Stomach (tissue), 19 donors: ENCODE measurements at places on chromosomes 11 and 22. TPM values are rescaled to one million over a fixed set of nuclear protein-coding genes. Genes with fewer than 3 reads are reported as not detected.

DNA sequence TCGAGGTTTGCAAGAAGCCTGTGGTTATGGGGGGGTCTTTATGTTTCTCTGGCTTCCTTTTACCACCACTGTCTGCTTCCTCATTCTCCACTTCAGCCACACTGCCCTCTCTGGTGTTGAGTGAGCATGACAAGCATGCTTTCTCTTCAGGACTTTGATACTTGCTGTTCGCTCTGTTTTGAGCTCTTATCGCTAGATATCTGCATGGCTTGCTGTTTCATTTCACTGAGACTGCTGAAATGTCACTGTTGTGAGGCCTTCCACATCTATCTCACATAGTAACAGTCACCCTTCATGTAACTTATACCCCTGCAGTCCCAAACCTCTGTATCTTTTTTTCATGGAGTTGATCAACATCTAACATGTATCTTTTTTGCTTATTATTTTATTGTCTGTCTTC, 59.8 kb downstream of the TMEM135 start:
- H3K36me3 ChIP-seq = peaks cover 19% of the 10 kb centered on the region
- no peak overlapping the region for H3K27ac ChIP-seq
- no peak overlapping the region for H3K4me3 ChIP-seq
- peak; percentile 82 for DNase-seq

The OLFML1 gene
- not detected for total RNA-seq

DNA sequence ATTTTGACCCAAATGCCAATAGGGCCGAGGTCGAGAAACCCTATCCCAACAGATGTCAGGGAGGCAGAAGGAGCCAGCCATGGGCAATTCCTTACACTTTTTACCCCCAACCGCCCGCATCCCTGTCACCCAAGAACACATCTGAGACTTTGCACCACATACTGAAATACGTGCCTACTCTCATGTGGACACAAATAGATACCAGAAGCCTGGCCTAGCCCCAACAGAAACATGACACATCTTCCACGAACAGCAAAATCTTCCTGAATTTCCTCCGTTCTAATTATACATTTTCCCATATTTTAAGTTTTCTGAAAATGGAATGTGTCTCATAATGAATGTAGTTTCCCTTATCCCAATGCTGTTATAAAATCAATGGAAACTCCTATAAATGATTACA, 64.7 kb downstream of the SLC1A2 start:
- no peak overlapping the region for H3K27ac ChIP-seq
- H3K4me3 ChIP-seq = no peak overlapping the region
- no peaks in the 10 kb centered on the region for H3K36me3 ChIP-seq
- no peak for DNase-seq
- no peaks in the 10 kb centered on the region for H3K4me1 ChIP-seq

The SAC3D1 gene
- total RNA-seq = 6.7 TPM

DNA sequence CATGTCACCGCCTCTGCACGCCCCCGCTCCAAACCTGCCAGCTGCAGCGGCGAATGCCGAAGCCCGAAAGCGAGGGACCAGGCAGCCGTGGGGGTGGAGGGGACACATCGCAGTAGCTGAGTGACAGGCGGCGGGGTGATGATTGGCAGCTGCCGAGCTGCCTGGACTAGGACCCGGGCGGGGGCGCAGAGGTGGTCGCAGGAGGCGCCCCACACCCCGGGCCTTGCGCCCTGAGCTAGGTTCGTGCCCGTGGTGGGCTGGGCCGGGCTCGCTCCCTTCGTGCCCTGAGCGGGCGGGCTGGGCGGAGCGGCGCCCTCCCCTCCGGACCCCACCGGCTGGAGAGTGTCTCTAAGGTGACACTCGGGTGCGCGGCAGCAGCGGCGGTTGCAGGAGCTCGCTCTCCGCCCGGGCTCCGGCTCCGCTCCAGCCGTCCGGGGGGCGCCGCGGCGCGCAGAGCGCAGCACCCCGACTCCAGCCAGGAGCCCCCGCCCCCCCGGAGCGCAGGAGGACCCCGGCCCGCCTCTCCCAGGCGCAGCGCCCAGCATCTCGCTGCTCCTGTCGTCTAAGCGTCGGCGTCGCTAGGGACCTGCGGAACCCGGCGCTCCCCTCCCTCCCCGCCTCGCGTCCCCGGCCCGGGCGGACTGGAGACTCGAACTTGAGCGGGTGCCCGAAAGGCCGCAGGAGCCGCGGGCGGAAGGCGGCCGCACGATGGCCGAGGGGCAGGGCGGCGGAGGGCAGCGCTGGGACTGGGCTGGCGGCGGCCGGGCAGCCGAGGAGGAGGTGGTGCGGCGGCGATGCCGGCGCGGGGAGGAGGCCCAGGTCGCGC, 14.5 kb upstream of the DGKZ start:
- peaks cover 17% of the 10 kb centered on the region for H3K4me1 ChIP-seq
- no peaks in the 10 kb centered on the region for H3K27me3 ChIP-seq
- H3K36me3 ChIP-seq = no peaks in the 10 kb centered on the region
- no peak overlapping the region for H3K27ac ChIP-seq
- DNase-seq = no peak

DNA sequence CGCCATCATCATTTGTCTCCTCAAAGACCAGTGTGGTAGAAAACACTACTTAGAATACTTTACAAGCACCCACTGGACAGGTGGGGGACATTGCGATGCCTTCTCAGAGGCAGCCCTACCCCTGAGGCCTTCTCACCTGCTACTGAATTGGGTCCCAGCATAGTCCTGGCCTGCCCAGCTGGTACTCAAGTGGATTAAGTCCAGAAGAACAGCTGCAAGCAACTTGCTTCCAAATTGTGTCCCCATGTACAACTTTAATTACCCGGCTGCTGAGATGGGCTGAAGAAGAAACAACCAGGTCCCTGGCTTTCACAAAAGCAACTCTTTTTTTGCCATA, 12.3 kb downstream of the ABTB2 start:
- H3K36me3 ChIP-seq = no peaks in the 10 kb centered on the region
- H3K27ac ChIP-seq = no peak overlapping the region
- peaks cover 67% of the 10 kb centered on the region for H3K4me1 ChIP-seq
- H3K27me3 ChIP-seq = no peaks in the 10 kb centered on the region
- no peak for DNase-seq
- no peak overlapping the region for H3K4me3 ChIP-seq

GRCh38 chr11:13012056-13012661, 3.0 kb downstream of the RASSF10 start:
- peak; percentile 75 for DNase-seq
- H3K4me3 ChIP-seq = peak overlapping the region; percentile 57
- no peaks in the 10 kb centered on the region for H3K36me3 ChIP-seq
- peak overlapping the region; percentile 84 for H3K27ac ChIP-seq
- H3K4me1 ChIP-seq = peaks cover 48% of the 10 kb centered on the region

- peaks cover 55% of the 10 kb centered on the region for H3K4me1 ChIP-seq
- H3K4me3 ChIP-seq = no peak overlapping the region
- no peaks in the 10 kb centered on the region for H3K36me3 ChIP-seq
Observed at GRCh38 chr22:17925431-17925841, 98.9 kb downstream of the MICAL3 start.

GRCh38 chr11:75182664-75183063, 31.8 kb downstream of the SLCO2B1 start:
- H3K4me1 ChIP-seq = no peaks in the 10 kb centered on the region
- H3K27me3 ChIP-seq = no peaks in the 10 kb centered on the region
- no peaks in the 10 kb centered on the region for H3K36me3 ChIP-seq
- no peak overlapping the region for H3K4me3 ChIP-seq
- no peak for DNase-seq

GRCh38 chr11:102047305-102047924, at the start of gene CFAP300:
TSS of gene CFAP300 (plus strand) at chr11:102047437. CDS start at chr11:102047471, 34 bp downstream.
- no peaks in the 10 kb centered on the region for H3K27me3 ChIP-seq
- DNase-seq = peak; percentile 94
- peak within 1 kb of the TSS; percentile 57 for H3K27ac ChIP-seq
- H3K4me1 ChIP-seq = no peaks in the 10 kb centered on the region
- peak within 1 kb of the TSS; percentile 60 for H3K4me3 ChIP-seq
- H3K36me3 ChIP-seq = no peaks in the 10 kb centered on the region

GRCh38 chr11:28525636-28526405, 417.6 kb downstream of the METTL15 start:
- H3K4me3 ChIP-seq = no peak overlapping the region
- H3K4me1 ChIP-seq = no peaks in the 10 kb centered on the region
- H3K27me3 ChIP-seq = no peaks in the 10 kb centered on the region

The NXPE2 gene
- total RNA-seq = not detected

- no peak for DNase-seq
- no peaks in the 10 kb centered on the region for H3K27me3 ChIP-seq
- H3K27ac ChIP-seq = no peak overlapping the region
- no peaks in the 10 kb centered on the region for H3K4me1 ChIP-seq
- H3K36me3 ChIP-seq = no peaks in the 10 kb centered on the region
Observed at GRCh38 chr11:101224221-101224620, 94.6 kb upstream of the PGR start.

The BRSK2 gene
- not detected for total RNA-seq

- no peaks in the 10 kb centered on the region for H3K27me3 ChIP-seq
- no peaks in the 10 kb centered on the region for H3K4me1 ChIP-seq
- H3K27ac ChIP-seq = no peak overlapping the region
- peak; percentile 58 for DNase-seq
Observed at GRCh38 chr11:100789500-100789899, 102.4 kb downstream of the ARHGAP42 start.

- peak overlapping the region; percentile 99 for H3K27ac ChIP-seq
- H3K4me3 ChIP-seq = no peak overlapping the region
- H3K4me1 ChIP-seq = peaks cover 89% of the 10 kb centered on the region
- H3K36me3 ChIP-seq = no peaks in the 10 kb centered on the region
- DNase-seq = no peak
Observed at GRCh38 chr11:65488273-65489034, 10.4 kb upstream of the MALAT1 start.

GRCh38 chr22:47822422-47822821, 1060.0 kb downstream of the TBC1D22A start:
- peaks cover 6% of the 10 kb centered on the region for H3K27me3 ChIP-seq
- DNase-seq = no peak
- H3K27ac ChIP-seq = no peak overlapping the region
- no peaks in the 10 kb centered on the region for H3K4me1 ChIP-seq
- no peak overlapping the region for H3K4me3 ChIP-seq
- no peaks in the 10 kb centered on the region for H3K36me3 ChIP-seq

DNA sequence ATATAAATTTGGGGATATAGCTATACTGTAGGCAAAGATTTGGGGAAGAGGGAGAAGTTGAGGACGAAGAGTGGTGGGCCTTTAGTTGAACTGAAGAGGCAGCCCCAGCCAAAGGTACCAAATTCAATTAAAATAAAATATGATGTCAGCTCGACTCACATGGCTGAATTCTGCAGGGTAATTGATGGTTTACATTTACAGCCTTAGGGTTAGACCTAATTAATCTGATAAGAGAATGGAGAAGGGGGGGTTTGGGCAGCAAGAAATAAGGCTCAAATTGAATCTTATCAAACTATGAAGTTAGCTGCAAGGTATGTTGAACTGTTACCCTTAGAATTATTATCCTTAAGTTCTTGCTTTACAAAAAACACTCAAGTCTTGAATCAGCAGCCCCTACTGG, 3.6 kb upstream of the HSD17B12 start:
- H3K27me3 ChIP-seq = no peaks in the 10 kb centered on the region
- H3K4me1 ChIP-seq = peaks cover 4% of the 10 kb centered on the region
- no peaks in the 10 kb centered on the region for H3K36me3 ChIP-seq
- H3K4me3 ChIP-seq = no peak overlapping the region

DNA sequence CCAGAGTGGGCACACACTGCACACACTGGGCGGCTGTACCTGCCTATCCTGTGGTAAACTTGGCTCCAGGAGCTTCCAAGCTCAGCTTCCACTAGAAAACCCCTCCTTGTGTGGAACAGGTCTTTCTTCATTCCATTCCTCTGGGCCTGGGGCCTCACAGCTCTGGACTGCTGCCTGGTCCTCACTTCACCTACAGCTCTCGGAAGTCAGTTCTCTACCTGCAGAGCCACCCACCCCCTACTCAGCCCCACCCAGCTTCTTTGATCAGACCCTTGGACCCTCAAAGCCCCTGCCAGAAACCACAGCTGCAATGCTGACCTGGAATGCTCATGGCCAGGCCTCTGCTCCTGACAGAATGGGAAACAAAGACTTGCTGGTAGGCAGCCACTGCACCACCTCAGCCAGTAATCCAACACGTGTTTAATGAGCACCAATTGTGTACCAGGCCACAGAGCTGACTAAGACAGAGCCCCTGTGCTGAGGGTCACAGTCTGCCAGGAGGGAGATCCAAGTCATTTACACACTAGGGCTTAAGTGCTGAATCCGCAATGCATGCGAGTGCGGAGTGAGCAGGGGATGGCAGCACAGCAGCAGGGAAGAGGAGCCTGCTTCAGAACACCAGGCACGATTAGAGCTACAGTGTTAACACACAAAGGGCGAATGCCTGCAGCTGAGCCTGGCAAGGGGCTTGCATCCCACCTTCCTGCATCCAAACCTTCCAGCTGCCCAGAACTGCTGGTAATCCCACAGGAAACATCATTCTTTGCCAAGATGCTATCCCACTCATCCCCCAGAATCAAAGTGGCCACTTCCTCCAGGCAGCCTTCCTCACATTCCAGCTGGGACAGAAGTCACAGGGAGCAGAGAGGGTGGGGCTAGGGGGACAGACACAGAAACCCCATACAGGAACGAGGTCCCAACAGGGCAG, 4.6 kb downstream of the GNB1L start:
- no peaks in the 10 kb centered on the region for H3K27me3 ChIP-seq
- DNase-seq = peak; percentile 89
- H3K36me3 ChIP-seq = peaks cover 31% of the 10 kb centered on the region
- H3K27ac ChIP-seq = peak overlapping the region; percentile 69

The C11orf16 gene
- total RNA-seq = not detected

GRCh38 chr11:47899801-47900200, 51.7 kb upstream of the NUP160 start:
- no peak for DNase-seq
- H3K27ac ChIP-seq = no peak overlapping the region
- no peaks in the 10 kb centered on the region for H3K27me3 ChIP-seq
- no peaks in the 10 kb centered on the region for H3K4me1 ChIP-seq
- H3K4me3 ChIP-seq = no peak overlapping the region

DNA sequence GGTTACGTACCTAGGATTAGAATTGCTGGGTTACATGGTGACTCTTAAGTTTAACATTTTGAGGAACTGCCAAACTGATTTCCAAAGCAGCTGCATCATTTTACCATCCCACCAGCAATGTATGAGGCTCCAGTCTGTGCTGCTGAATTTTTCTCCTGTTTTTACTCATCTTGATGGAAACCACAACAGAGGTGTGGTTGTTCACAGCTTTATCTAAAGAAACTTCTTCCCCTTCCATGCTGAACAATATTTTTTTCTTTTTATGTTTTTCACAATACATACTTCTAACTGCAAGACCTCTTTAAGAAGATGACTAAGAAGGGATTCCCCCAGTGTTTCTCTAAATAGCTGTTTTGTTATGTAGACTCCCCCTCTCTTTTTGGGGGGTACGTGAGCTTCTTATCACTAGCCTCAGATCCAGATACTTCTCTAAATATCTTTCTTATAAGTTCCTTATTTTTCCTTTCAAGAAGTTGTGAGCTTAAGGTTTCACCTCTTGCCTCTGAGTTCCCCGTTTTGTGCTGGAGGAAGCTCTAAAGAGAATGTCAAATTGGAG, 24.0 kb downstream of the TCP11L1 start:
- peaks cover 81% of the 10 kb centered on the region for H3K36me3 ChIP-seq
- H3K4me3 ChIP-seq = no peak overlapping the region
- peaks cover 4% of the 10 kb centered on the region for H3K4me1 ChIP-seq
- DNase-seq = no peak
